ENCODE measurements at places on chromosomes 16 and 17.
A peak's percentile ranks its signal among the peaks of the same experiment; 100 is the strongest.

GRCh38 chr17:76547183-76547641 is 7.4 kb downstream of the PRCD start:
- no peak for DNase-seq

GRCh38 chr16:85908889-85909589 is 10.1 kb downstream of the IRF8 start:
- DNase-seq, result no peak

GRCh38 chr17:12739500-12739899 is 49.8 kb upstream of the ARHGAP44 start:
- no peak for DNase-seq

GRCh38 chr17:50484386-50485155 is 5.9 kb downstream of the RSAD1 start:
- DNase-seq, result no peak

- no peak for DNase-seq
Measured at GRCh38 chr17:2034806-2035540, 5.0 kb downstream of the DPH1 start.

DNA sequence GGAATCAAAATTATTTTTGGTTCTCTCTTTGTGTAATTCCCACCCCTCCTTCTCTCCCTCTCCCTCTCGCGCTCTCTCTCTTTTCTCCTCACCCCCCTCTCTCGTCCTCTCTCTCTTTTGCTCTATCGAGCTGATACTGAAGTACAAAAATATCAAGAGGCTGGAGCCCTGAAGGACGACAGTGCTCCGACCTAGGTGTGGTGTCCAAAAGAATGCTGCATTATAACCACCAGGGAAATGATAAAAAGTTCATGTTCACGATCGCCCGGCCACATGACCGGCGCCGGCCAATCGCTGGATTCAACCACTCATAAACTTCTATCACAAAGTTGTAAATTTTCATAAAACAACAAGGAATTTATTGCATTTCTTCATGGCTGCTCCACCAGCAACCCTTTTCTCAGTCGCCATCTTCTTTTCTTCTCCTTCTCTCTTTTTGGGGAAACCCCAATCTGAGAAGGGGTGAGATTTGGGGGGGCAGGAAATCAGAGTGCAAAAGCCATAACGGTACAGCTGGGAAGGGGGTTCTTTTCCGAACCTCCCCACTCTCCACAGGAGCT is at the start of gene HOXB6:
TSS of gene HOXB6 (minus strand) at position 217 of the 560 bp plus-strand sequence. CDS start 6,836 bp downstream, outside the sequence.
- DNase-seq, result no peak

- no peak for DNase-seq
Measured at GRCh38 chr17:36152639-36153120, 23.8 kb downstream of the TBC1D3B start.

GRCh38 chr17:57677301-57677700 is 67.8 kb downstream of the CCDC182 start:
- DNase-seq, result no peak

DNA sequence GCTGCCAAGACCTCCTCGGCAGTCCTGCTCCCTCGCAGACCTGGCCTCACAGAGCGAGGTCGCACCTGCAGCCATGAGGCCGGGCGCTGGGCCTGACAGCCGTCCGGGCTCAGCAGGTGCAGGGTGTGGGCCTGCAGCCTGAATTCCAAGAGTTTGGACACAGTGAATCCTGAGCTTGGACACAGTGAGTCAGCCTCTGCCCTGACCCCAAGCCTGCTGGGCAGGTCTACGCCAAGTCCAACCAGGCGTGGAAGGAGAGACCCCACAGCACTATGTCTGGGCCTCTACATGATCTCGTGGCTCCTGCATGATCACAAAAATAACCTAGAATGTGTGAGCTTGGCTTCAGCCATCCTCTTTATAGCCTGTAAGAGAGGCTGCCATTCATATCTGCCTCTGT is 121.0 kb downstream of the C16orf95 start:
- DNase-seq, result no peak

GRCh38 chr17:10046786-10047785 is 142.0 kb upstream of the RCVRN start:
- no peak for DNase-seq

DNA sequence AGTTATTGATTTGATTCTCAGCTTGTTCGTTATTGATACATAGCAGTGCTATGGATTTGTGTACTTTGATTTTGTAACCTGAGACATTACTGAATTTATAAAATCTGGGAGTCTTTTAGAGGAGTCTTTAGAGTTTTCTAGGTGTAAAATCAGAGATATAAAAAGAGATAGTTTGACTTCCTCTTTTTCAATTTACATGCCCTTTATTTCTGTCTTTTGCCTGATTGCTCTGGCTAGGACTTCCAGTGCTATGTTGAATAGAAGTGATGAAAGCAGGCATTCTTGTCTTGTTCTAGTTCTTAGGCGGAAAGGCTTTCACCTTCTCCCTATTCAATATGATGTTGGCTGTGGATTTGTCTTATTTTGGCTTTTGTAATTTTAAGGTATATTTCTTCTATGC is 106.2 kb downstream of the PHKB start:
- no peak for DNase-seq

- DNase-seq, result peak; percentile 55
Measured at GRCh38 chr17:75693500-75694481, 26.7 kb downstream of the SAP30BP start.

GRCh38 chr17:14921936-14922335 is 343.2 kb downstream of the PMP22 start:
- DNase-seq, result no peak

DNA sequence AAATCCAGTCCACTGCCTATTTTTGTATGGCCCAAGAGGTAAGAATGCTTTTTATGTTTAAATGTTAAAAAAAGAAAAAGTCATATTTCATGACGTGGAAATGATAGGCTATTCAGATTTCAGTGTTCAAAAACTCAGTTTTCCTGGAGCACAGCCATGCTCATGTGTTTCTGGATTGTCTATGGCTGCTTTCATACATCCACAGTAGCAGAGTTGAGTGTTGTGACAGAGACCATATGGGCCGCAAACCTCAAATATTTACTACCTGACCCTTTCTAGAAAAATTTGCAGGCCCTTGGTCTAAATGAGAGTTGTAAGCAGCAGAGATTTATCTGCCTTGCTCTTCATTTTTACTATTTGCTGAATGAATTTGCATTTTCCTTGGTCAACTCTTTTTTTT is 264.1 kb downstream of the CBLN1 start:
- no peak for DNase-seq

DNA sequence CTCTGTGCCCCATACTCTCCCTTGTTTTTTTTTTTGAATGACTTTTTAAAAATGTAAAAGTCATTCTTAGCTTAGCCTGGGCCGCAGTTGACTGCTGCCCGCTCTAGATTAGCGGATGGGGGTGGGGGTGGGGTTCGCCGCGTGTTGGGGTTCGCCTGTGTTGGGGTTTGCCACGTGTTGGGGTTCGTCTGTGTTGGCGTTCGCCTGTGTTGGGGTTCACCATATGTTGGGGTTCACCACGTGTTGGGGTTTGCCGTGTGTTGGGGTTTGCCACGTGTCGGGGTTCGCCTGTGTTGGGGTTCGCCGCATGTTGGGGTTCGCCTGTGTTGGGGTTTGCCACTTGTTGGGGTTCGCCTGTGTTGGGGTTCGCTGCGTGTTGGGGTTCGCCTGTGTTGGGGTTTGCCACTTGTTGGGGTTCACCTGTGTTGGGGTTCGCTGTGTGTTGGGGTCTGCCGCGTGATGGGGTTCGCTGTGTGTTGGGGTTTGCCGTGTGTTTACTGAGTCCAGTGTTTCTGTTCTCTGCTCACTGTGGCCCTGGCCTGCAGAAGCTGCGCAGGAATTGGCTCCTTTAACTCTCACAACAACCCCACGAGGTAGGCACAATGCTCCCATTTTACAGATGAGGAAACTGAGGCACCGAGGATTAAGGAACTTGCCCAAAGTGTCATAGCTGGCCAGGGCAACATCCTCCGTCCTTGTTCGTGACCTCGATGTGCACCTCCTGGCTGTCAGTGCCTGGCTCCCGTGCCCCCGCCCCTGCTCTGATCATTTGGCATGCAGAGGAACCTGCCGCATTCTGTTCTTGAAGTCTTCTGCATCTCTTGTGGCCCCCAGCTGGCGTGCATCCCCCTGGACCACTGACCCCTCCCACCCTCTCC is 96.6 kb upstream of the CIBAR2 start:
- DNase-seq, result no peak

DNA sequence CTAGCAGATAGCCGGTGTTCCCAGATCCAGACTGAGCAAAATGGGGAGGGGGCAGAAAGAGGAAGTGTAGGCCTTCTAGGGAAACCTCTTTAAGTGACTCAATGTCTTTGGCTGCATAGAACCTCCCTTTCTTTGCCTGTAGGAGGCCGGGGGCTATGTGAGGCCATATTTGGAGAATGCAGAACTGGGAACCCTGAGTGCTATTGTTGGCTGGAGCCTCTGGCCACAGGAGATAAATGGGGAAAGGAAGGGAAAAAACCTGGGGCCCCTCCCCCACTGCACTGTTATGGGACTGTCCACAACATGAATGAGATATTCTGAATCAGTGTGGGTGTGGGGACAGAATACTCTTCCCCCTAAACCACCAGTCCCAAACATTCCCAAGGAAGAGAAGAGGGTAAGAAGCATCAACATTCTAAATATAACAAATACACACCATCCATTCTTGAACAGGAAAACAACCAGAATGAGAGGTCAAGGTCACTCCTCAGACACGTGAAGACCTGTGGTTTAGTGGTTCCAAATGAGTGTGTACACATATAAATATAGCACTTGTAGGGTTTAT is 2.4 kb downstream of the VPS25 start:
- no peak for DNase-seq

GRCh38 chr16:74605332-74605731 is 1.6 kb downstream of the GLG1 start:
- DNase-seq, result no peak

GRCh38 chr16:7615565-7615964 is 282.9 kb downstream of the RBFOX1 start:
- no peak for DNase-seq

GRCh38 chr17:9239246-9239792 is 218.0 kb downstream of the NTN1 start:
- DNase-seq, result no peak

GRCh38 chr16:75122609-75123008 is 6.0 kb upstream of the LDHD start:
- DNase-seq, result no peak

- DNase-seq, result no peak
Measured at GRCh38 chr17:42438600-42439567, 15.8 kb upstream of the CAVIN1 start.

- no peak for DNase-seq
Measured at GRCh38 chr17:10233161-10233560, 34.8 kb upstream of the GAS7 start.

DNA sequence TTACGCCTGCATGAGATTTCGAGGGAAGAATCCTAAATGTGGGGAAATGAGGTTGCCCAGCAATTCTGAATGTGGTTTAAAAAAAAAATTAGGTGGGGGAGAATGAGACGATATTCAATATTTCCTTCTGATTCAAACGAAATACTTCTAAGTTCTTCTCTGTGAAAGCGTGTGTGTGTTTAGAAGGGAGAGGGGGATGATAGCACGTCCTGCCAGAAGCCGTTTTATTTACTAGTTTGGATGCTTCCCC is 47.8 kb downstream of the TBC1D16 start:
- DNase-seq, result no peak

DNA sequence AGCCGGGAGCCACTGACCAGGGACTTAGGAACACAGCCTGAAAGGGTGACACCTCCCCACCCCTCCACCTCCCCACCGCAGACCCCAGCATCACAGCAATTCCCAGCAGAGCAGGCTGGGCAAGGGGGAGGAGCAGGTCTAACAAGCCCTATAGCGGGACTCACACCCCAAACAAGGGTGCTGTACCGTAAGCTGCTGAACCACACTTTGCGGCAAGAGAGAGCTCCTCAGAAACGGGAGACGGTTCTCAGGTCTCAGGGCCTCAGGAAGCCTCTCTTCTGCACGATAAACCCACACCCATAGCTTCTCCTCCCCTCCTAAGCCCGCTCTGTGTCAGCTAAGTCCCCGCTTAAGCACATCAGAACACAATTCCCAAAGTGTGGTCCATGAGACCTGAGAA is 11.7 kb upstream of the COTL1 start:
- no peak for DNase-seq

DNA sequence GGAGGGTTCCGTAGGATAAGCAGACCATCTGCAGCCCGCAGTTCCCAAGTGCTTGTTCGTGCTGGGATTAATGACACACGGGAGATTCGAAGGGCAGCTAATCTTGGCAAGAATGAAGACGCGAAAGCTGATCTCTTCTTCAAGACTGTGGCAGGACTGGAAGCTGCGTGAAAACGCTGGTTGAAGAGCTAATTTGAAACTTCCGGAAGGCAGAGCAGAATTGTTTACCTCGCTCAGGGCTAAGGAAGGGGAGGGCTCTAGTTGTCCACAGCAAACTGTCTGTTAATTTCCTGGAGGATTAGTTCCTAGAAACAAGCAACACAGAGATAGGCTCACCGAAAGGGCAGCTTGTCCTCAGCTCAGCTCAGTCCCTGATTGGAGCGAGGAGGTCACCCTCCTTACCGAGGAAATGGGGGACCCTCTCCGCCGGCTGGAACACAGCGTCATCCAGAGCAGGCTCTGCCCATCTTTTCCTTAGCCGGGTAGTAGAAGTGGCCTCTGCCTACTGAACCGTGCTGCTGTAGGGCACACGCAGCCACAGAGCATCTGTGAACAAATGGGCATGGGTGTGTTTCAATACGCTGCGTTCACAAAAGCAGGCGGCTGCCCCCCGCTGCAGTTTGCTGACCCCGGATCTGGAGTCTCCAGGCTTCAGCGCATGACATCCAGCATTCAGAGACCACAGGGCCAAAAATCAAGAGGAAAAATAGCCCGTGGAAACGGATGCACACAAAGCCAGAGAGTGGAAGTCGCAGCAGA is 16.7 kb upstream of the BAIAP2 start:
- DNase-seq, result peak; percentile 58

DNA sequence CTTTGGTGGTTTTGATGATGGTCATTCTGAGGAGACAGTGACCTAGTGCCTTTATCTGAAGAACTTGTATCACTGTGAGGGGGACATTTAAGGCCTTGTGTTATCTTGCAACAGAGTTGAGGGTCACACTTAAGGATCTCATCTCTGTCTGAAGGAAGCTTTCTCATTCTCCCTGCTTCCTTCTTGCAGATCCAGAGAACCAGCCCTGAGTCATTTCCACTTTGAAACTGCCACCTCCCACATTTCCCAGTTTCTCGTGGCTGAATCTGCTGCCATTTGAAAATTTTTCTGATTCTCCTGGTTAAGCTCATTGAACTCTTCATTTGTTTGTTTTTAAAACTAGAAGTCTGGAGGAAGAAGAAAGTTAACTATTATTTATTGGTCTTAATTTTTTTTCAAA is 190.2 kb upstream of the CDH11 start:
- DNase-seq, result no peak

- no peak for DNase-seq
Measured at GRCh38 chr17:61366715-61367413, 32.8 kb upstream of the TBX2 start.

All from COLO829 (cell line).